ENCODE measurements at places on chromosomes 11 and 22.

- peak; percentile 16 for DNase-seq
Observed at GRCh38 chr11:76462317-76462716, 17.5 kb downstream of the EMSY start.

DNA sequence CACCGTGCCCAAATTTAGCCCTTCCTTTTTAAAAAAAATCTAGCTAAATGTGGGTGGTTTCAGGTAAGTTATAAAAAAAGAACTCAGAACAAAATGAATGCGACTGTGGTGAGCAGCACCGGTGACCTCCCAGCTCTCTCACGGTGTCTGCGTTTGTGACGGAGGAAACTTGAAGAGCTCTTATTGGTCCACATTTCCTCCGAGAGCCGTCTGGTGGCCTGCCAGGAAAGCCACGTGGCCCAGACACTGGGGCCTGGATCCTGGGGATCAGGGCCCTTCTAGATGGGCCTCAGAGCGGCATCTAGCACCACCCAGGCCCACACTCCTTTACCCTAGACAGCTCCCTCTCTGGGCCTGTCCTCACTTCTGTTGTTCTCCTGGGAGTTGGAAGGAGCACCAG lies 39.5 kb downstream of the B3GAT1 start:
- no peak for DNase-seq

- DNase-seq: peak; percentile 68
Observed at GRCh38 chr11:65420979-65421793, 1.4 kb upstream of the NEAT1 start.

DNA sequence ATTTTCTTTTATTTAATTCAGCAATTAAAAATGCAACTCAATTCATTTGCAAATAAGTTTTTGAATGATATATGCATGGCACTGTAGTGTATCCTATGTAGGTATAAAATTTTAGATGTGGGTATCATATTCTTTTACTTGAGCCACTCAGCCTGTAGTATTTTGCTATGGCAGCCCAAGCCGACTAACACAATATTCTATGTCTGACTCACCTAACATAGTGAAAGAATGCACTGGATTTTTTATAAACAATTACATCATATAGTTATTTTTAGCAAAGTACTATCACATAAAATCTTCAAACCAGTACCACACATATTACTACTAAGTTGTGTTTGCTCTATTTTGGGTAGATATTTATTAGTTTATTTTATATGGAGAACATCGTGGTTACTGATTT lies 21.9 kb upstream of the GRIA4 start:
- DNase-seq: no peak

- DNase-seq: no peak
Observed at GRCh38 chr11:2136209-2136951, 2.8 kb downstream of the IGF2 start.

DNA sequence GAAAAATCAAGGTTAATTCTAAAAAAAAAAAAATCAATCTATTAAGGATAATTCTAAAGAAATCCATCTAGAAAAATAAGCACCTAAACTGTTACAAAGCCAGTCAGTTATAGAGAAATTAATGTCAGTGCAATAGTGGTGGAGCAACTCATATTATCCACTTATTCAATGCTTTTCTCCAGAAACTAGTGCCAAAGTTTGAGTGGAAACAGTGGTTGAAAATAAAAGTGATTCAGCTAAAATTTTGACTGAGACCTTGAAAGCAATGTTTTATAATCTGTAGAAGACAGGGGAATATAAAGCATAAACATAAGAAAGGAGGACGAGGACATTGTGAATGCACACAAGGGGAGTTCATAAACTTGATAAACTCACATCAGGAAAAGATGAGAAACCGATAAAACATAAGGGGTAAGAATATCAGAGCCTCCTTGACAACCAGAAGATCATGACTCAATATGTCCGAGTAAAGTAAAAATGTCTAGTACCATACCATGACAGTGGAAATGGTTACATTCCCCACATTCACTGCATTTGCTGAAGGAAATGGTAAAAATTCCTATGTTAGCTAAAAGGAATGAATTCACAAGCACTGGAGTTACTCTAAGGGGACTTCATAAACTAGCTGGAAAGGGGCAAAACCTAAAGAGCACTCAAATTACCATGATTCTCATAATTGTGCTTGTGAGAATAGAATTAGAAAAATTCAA lies 58.7 kb upstream of the SLC5A12 start:
- no peak for DNase-seq

DNA sequence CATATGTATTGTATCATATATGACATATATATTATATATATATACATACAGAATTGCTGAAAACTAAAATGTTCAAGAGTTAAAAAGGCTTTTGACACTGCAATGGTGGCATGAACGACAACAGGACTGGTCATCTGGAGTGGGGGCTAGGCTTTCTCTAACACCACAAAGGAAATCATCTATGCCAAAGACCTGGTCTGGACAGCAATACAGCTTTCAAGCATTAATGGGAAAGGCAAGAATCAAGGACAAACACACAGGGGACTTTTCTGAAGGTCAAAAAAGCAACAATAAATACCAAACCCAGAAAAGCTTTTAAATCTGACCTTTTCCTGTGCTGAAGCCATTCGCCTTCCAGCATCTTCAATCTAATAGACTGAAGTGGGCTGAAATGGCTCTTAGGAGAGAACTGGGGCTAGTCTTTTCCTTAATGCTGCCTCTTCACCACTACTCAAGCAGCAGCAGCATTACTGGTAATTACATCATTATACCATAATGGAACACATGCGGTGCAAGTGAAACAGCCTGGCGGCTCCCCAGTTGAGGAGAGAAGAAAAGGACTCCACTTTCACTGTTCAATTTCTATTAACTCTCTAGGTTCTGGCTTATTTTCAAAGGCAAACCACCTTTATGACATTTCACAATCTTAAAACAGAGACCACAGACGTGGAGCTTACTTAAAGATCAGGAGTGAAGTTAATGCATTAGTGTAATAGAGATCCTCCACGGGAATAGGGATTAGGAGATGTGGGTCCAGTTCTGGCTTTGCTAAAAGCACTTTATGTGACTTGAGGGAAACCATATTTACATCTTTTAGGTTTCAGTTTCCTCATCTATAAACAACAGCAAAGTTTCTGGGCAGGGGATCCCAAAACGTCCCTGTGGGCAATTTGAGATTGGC lies 63.0 kb downstream of the GAB2 start:
- peak; percentile 26 for DNase-seq

- DNase-seq: no peak
Observed at GRCh38 chr22:37192741-37193140, 4.7 kb upstream of the C1QTNF6 start.

- DNase-seq: no peak
Observed at GRCh38 chr11:134515081-134515960, 103.3 kb upstream of the B3GAT1 start.

DNA sequence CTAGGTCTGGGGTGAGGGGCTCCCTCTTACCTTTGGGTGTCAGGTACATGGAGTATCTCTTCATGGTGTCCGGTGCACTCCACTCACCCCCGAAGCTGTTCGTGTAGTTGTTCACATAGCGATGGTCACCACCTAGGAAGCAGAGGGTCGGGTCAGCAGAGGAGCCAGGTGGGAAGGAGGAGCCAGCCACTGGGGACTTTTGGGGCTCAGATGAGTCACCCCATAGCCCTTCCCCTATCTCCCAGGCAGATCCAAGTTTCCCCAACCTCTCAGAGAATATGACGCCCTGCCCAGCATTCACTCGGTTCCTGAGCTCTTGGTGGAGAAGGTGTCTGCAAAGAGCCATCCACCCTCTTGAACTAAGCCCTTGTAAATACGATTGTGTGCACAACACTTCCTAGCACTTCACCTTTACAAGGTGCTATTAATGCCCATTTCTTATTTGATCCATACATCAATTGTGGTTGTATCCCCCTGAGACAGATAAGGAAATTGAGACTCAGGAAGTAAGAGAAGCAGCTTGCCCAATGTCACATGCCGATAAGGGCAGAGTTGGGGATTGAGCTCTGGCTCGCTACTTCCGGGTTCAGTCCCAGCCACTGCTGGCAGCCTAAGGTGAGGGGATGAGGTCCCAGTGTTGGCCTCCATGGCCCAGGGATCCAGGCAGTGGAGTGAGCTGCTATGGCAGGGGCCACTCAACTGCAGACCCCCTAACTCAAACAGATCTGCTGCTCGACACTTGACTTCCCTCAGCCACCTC lies 14.8 kb downstream of the TRIM29 start:
- DNase-seq: no peak

- DNase-seq: no peak
Observed at GRCh38 chr22:22344430-22344829, 99.8 kb downstream of the VPREB1 start.

GRCh38 chr22:50061141-50061823 lies 3.2 kb upstream of the TTLL8 start:
- no peak for DNase-seq

DNA sequence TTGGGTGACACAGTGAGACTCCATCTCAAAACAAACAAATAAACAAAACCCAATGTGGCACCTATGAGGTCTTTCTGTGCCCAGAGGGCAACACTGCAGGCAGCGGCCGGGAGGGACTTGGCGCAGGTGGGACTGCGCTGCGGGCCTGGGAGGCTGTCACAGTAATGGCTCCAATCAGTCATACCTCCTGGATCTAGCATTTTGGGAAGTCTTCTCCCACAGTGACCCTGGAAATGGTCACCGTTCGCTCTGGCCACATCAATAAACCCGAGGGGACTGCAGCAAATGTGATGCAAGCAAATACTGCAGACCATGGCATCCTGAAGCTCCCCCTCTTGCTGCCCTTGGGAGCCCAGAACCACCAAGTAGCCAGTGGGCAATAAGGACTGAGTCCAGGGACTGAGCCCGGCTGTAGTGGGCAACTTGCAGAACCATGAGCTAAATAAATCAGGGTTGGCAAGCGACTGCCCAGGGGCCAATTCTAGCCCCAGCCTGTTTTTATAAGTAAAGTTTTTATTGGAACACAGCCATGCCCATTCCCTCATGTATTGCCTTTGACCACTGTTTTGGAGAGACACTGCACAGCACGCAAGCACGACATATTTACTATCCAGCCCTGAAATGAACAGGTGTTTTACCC lies 15.4 kb downstream of the SHANK2 start:
- no peak for DNase-seq

Data from NCI-H524 (cell line).